Mammary epithelial cell (primary cell): ENCODE measurements at places on chromosomes 7 and 10.

GRCh38 chr7:151568956-151569940 lies 49.6 kb upstream of the RHEB start:
- DNase-seq: no peak

- no peak for DNase-seq
Measured at GRCh38 chr10:73424478-73424877, 8.9 kb downstream of the MSS51 start.

- peak; percentile 93 for DNase-seq
Measured at GRCh38 chr7:116395141-116395791, 104.3 kb upstream of the CAV2 start.

DNA sequence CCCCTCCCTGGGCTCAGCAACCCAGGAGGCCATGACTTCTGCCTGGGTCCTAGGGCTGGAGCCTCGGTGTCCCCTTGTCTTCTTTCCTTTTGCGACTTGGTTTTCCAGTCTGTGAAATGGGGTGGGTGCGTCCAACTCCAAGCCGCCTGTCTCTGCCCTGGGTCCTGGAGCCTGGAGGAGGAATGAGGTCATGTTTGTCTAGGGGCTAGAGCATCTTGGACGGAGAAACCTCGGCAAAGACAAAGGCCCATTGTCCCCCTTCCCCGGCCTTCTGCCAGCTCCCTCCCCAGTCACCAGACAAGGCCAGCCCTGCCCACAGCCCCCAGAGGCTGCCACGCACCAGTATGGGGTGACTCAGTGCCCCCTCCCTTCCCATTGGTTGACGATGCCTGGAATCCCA lies 39.8 kb upstream of the ELN start:
- peak; percentile 70 for DNase-seq

GRCh38 chr10:125165584-125166573 lies 5.5 kb upstream of the CTBP2 start:
- DNase-seq: no peak

- peak; percentile 40 for DNase-seq
Measured at GRCh38 chr10:27558612-27559020, 54.5 kb downstream of the RAB18 start.

GRCh38 chr10:97207131-97207530 lies 21.4 kb upstream of the SLIT1 start:
- no peak for DNase-seq

DNA sequence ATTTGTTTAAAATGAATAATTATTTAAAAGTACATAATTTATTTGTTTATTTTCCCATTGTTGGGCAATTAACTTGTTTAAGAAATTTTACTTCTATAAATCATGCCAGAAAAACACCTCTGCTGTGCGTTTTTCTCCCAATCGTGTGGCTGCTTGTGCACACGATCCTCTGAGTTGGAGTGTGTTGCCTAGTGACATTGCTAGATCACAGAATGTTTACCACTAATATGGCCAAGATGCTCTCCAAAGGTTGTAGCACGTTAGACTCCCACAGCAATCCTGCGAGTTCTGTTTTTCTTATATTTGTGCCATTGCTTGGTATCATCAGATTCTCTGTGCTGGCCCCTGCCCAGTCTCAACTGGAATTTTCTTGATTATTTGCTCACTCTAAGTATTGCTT lies 207.1 kb upstream of the ADCY1 start:
- no peak for DNase-seq

GRCh38 chr10:14407567-14407966 lies 76.8 kb upstream of the FRMD4A start:
- DNase-seq: no peak

DNA sequence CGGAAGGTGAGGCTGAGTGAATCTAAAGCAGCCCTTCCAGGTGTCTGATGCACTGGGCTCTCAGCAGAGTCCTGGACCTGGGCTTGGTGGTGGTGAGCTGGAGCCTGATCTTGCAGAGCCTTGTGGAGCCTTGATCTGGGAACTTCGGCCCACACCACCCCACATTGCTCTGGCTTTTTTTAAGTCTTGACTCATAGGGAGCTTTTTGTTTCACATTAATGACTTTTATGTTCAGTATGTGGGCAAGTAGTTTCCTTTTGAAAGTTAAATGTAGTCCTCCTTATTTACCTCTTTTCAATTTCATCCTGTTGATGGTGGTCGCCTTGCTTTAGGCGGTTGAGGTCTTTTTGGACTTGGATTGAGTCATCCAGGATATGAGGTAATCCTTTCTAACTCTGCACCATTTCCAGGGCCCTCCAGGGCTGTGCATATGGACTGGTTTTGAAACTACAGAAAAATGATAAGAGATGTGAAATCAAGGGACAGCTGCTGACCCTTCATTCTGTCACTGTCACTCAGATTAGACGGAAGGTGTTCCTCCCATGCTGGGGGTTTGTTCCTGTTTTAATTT lies 2.9 kb upstream of the NRAP start:
- peak; percentile 22 for DNase-seq

- DNase-seq: no peak
Measured at GRCh38 chr7:49618028-49618427, 155.4 kb upstream of the VWC2 start.

DNA sequence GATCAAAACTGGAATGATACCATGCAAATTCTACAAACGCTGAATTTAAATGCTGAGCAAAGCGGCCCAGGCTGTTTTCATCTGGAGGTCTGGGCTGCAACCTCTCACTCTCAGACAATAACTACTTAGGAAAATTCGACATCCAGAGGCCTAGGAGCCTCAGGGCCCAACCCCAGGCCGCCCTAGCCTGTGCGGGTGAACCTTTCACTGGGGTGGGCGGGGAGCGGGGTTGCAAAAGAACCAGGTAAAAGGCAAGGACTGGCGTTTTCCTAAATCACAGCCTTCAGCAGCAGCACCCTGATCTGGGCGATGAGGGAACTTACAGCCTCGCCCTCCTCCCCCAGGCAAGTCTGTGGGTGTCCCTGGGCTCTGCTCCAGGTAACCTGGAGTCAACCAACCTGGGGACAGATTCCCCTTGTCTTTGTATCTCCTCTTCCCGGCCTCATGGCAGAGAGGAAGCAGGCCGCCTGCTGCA lies 33.4 kb downstream of the CALML5 start:
- no peak for DNase-seq

DNA sequence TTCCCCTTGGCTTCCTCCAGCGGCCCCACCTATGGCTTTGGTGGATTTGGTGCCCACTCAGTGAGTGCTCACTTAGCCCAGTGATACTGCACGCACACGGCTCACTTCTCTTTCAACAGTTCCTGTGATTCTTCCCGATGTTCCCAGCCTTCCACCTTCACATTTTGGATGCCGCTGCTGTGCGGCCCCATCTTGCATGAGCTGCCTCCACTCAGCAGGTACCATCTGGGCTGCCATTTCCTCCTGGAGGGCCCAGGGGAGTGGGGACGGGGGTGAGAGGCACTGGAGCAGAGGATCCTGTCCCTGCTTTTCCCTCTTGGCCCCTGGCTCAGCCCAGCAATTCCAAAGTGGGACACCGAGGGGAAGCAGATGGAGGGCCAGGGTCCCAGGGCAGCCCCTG lies 323.3 kb upstream of the ZNF32 start:
- no peak for DNase-seq

GRCh38 chr10:107031931-107032699 lies 132.4 kb downstream of the SORCS1 start:
- no peak for DNase-seq

- DNase-seq: no peak
Measured at GRCh38 chr7:109834851-109835250, 1256.1 kb upstream of the LRRN3 start.

GRCh38 chr10:72308320-72308987 lies 34.7 kb downstream of the DDIT4 start:
- peak; percentile 92 for DNase-seq

GRCh38 chr10:97640868-97641811 lies 669 bp downstream of the PI4K2A start:
- peak; percentile 40 for DNase-seq

- DNase-seq: no peak
Measured at GRCh38 chr7:80124526-80125264, 9.9 kb upstream of the GNAI1 start.

DNA sequence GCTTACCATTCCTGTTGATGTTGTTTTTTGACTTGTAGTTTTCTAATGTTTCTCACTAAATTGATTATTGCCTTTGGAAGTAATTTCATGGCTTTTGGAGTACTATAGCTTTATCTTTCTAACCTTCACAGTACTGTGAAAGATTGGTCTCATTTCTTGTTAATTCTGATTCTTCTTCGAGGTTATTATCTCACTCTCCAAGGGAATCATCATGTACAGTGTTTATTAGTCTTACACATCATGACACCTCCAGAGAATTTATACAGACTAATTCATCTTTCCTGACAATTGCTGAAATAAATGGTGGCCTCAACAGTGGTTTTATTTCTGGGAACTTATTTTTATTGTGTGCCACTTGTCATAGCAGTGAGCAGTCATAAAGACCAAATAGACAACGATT lies 37.4 kb upstream of the TMEM106B start:
- DNase-seq: no peak

DNA sequence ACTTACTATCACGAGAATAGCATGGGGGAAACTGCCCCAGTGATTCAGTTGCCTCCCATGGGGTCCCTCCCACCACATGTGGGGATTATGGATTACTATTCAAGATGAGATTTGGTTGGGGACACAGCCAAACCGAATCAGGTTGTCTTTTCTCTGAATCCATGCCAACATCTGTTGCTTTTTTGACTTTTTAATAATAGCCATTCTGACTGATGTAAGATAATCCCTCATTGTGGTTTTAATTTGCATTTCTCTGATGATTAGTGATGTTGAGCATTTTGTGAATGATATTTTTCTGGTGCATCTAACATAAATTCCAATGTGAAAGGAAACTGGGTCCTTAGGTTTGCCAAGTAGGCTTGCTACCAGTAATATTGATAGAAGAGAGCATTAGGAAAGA lies 69.0 kb upstream of the ARHGAP21 start:
- no peak for DNase-seq

DNA sequence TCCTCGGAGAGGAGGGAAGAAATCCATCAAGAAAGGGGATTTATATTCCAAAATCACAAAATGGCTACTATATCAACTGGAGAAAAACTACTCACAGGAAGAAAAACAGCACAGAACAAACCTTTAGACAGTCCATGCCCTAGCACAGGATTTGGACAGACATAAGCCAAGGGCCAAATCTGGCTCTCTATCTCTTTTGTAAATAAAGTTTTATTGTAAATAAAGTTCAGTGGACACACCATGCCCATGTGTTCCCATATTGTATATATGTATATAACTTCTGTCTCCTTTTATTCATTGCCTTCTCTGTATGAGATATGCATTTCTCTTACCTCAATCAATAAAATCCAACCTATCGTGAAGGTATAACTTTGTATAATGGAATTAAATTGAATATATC lies 742.8 kb upstream of the LRRTM3 start:
- DNase-seq: no peak

- no peak for DNase-seq
Measured at GRCh38 chr7:30699706-30700495, 17.6 kb upstream of the CRHR2 start.

GRCh38 chr10:46525824-46526681 lies 30.4 kb downstream of the GPRIN2 start:
- no peak for DNase-seq
